ENCODE measurements at places on chromosomes 16 and 17. TPM values are rescaled to one million over a fixed set of nuclear protein-coding genes. Genes with fewer than 3 reads are reported as not detected.

LITAFD gene
- total RNA-seq: not detected

EIF5A gene
- total RNA-seq: 540 TPM

IGF2BP1 gene
- under 0.01 TPM for total RNA-seq

TSPOAP1 gene
- not detected for total RNA-seq

TPSB2 gene
- not detected for total RNA-seq

ENO3 gene
- total RNA-seq: 1.5 TPM

SERPINF2 gene
- total RNA-seq: not detected

PDIA2 gene
- total RNA-seq: not detected

KRT39 gene
- not detected for total RNA-seq

KRTAP3-1 gene
- not detected for total RNA-seq

SMARCD2 gene
- total RNA-seq: 62.8 TPM

PYDC1 gene
- total RNA-seq: not detected

AOC2 gene
- 0.25 TPM for total RNA-seq

ST6GALNAC1 gene
- not detected for total RNA-seq

CSNK1D gene
- 56.0 TPM for total RNA-seq

TNRC6A gene
- 21.5 TPM for total RNA-seq

HCRT gene
- not detected for total RNA-seq

FBXW10B gene
- total RNA-seq: not detected

HOXB9 gene
- total RNA-seq: 0.13 TPM

Measured in dermis microvascular lymphatic vessel endothelial cell (primary cell).